HTR-8/SVneo (cell line): ENCODE measurements at places on chromosomes 13 and 19.

- DNase-seq = no peak
These were observed 511.8 kb upstream of the SLITRK1 start for GRCh38 chr13:84393981-84394625.

GRCh38 chr13:80469853-80470381 is 129.0 kb upstream of the SPRY2 start:
- DNase-seq = peak; percentile 21

GRCh38 chr13:50033725-50034124 is 18.5 kb downstream of the KCNRG start:
- no peak for DNase-seq

GRCh38 chr13:112168761-112169160 is 101.8 kb downstream of the SOX1 start:
- no peak for DNase-seq

DNA sequence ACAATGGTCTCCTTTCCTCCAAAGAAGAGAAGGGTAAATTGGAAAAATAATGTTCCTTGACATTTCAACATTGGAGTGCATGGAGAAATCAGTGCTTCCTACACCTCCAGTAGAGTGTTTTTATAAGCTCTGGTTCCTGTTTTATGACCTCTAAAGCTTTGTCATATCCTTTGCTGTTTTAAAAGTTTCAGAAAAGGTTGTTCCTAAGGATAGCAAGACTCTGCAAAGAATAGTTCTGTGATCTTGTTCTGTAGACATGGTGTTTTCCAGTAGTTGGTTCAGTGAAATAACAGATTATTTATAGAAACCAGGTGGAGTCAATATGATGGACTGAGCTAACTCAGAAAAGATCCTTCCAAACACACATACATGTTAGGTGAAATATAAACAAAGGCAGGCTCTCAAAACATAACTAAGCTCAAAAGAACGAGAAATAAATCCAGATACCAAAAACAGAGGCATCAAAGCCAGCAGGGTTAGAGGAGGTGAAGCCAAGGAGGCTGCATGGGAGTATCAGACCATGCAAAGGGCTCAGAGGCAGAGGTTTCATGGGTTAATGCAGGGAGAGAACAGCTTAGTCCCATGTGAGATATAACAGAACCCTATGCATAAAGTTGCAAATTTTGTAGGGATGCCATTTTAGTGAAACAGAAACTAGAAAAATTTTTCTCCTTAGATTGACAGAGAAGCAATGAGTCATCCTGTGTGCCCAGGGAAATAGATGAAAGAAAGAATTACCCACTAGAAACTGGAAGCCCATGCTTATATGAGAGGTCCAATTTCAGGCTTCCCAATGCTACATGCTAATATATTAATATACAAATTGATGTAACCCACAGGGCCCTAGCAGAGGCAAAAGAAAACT is 44.3 kb downstream of the SHISA2 start:
- DNase-seq = no peak

DNA sequence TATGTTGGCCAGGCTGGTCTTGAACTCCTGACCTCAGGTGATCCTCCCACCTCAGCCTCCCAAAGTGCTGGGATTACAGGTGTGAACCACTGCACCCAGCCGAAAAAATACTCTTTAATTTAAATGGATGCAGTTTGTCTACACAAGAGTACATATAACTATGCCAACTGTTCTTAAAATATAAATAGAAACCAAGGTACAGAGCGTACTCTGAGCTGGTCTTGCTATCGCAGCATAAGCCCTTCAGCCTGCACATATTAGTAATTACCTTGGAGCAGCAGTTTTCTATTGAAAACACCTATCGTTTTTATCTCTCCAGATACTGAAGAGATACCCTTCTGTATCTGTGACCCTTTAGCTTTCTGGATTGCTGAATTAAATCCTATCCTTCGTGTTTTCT is 3.4 kb downstream of the ZNF682 start:
- DNase-seq = no peak
